ENCODE measurements at places on chromosomes 3 and 15. TPM values are rescaled to one million over a fixed set of nuclear protein-coding genes. Genes with fewer than 3 reads are reported as not detected.

GRCh38 chr15:96867992-96868391 lies 537.5 kb downstream of the NR2F2 start:
- no peak for DNase-seq

DNA sequence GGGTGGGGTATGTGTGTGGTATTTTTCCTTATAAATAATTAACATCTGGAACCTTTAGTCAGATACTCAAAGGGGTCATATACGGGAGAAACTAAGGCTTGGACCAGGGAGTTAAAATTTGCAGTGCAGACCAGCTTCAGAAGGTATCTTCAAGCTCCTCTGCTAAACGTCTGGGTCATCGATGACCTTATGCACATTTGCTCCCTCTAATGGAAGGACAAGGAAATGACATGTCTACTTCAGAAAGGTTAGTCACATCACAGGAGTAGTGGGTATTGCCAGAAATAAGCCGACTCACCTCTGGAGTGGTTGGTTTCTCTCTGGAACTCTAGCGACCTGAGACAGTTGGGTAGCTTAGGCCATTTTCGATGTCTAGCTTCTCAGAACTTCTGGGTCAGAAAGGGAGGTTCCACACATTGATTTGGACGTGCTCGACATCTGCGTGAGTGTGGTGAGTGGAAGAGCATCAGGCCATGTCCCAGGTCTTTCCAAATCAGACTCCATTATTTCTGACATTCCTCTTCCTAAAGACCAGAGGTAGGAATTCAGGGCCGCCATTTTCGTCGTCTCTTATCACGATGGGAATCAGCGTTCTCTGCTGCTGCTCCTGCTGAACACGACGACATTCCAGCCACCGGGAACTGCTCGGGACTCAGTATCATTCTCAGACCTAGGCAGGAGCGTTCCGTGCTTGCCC lies 31.8 kb upstream of the RASA2 start:
- peak; percentile 76 for DNase-seq

DNA sequence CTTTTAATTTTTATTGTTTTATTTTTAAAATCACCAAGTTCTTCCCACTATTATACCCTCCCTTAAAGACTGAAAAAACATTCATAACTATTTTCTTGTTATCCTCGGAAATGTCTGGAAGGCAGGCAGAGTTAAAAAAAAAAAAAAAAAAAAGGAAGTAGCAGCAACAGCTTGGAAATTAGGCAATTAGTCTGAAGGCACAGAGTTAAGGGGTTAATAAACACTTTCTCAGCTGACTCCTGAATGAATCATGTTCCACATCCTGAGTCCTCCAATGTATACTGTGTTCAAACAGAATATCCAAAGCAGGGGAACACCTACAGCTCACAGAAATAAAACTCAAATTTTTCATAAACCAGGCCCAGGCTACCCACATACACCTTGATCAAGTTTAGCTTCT lies 5.8 kb downstream of the HEXA start:
- DNase-seq = peak; percentile 8

Gene SLC6A20
- 0.39 TPM for total RNA-seq

- DNase-seq = peak; percentile 58
These were observed 440.7 kb upstream of the THBS1 start for GRCh38 chr15:39140060-39140604.

Gene ADGRG7
- 46.5 TPM for total RNA-seq

Data from cardiac muscle cell (in vitro differentiated cells and primary cell).